K562 (cell line): ENCODE measurements at places on chromosomes 5 and 9.

- DNase-seq, result no peak
These were observed 38.9 kb upstream of the DAB2IP start for GRCh38 chr9:121612511-121612998.

DNA sequence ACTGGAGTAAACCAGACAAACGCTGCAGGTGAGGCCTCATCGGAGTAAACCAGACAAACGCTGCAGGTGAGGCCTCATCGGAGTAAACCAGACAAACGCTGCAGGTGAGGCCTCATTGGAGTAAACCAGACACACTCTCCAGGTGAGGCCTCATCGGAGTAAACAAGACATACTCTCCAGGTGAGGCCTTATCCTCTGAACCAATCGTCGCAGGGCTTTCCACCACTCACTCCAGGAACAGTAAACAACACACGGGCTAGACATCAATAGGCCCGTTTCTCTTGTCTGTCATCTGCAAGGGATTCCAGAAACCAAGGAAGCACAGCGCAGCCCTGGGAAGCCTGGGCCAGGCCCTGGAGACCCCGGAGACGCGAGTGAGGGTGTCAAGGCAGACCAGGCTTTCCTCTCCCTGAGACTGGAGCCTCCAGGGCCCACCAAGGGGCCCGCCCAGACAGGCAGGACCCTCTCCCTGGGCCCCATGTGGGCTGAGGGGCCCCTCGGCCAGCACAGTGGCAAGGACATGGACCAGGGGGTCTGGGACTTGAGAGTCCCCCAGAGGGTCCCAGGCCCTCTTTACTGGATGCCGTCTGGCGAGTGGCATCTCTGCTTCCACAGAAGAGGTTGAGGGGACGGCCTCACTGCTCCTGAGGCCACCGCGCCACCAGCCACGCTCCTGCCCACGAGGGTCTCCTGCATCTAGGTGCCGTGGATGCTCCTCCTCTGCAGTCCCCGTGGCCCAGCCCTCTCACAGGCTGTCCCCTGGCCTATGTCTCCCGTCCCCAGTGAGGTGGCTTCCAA lies 26.4 kb upstream of the NSMF start:
- DNase-seq, result no peak

DNA sequence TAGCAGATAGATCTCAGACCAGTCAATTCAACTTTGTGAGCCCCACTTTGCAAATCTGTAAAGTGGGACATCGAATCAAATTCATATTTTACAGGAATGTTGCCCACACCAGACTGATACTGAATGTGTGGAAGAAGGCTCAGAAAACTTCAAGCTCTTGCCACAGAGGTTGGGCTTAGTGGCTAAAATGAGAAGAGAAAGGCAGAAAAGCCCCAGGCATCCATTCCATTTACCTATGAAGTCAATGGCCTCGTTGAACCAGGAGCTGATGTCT lies 1.7 kb downstream of the DUSP1 start:
- no peak for DNase-seq

DNA sequence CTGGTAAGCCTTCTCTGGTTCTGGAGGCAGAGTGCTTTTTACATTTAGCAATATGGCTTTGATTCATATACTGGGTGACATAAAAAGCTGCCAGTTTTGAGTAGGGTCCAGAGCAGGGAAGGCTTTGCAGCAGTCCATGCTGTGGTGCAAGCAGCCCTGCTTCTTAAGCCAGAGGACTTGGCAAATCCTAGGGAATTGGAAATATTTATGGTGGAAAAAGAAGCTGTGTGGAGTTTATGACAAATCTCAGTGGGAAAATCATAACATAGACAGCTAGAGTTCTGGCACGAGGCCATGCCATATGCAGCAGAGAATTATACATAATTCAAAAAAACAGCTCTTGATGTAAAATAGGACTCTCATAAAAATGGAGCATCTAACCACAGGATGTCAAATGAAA lies 536.4 kb downstream of the RASEF start:
- no peak for DNase-seq
